ENCODE measurements at places on chromosomes 13 and 19.

- H3K27me3 ChIP-seq, result peaks cover 10% of the 10 kb centered on the region
- no peak overlapping the region for H3K4me3 ChIP-seq
- H3K36me3 ChIP-seq, result no peaks in the 10 kb centered on the region
- no peak overlapping the region for H3K27ac ChIP-seq
These were observed 5.0 kb upstream of the LILRB5 start for GRCh38 chr19:54262066-54262465.

DNA sequence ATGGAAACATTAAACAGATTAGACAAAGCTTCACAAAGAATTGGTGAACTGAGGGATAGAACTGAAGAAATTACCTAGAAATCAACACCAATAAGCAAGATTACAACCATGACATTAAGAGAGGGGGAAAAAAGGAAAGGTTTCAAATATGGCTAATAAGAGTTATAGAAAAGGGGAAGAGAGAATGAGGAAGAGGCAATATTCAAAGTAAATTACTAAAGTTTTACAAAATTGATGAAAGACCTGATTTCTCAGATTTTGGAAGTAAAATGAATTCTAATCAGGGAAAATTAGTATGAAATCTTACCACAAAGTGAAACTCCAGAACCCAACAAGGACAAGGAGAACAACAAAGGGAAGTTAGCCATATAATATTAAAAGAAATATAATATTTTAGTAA, 187.4 kb downstream of the NBEA start:
- no peaks in the 10 kb centered on the region for H3K4me1 ChIP-seq
- no peak overlapping the region for H3K27ac ChIP-seq
- no peak for DNase-seq
- H3K36me3 ChIP-seq, result peaks cover 7% of the 10 kb centered on the region
- H3K27me3 ChIP-seq, result no peaks in the 10 kb centered on the region
- no peak overlapping the region for H3K4me3 ChIP-seq

- peaks cover 6% of the 10 kb centered on the region for H3K36me3 ChIP-seq
- H3K4me1 ChIP-seq, result peaks cover 15% of the 10 kb centered on the region
- H3K4me3 ChIP-seq, result no peak overlapping the region
- DNase-seq, result no peak
These were observed 4.5 kb downstream of the ADGRE1 start for GRCh38 chr19:6891761-6892385.

GRCh38 chr19:45761714-45762113, 7.3 kb downstream of the SIX5 start:
- DNase-seq, result no peak
- no peak overlapping the region for H3K4me3 ChIP-seq
- no peaks in the 10 kb centered on the region for H3K4me1 ChIP-seq
- H3K36me3 ChIP-seq, result no peaks in the 10 kb centered on the region
- H3K27me3 ChIP-seq, result peaks cover 11% of the 10 kb centered on the region

DNA sequence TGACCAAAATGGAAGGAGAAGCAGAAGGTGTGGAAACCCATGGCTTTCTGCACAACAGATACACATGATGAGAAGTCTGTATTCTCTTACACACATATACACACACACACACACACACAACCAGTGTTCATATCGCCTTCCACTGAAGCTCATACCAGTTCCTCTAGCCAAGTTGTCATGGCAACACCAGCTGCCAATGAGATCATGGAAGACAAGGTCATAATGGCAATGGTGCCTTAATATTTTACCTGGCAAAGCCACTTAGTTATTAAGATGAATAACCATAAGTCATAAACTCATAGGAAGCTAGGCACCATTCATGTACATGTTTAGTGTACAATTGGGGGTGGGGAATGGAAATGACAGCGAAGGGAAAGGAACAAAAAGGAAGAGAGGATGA, 2.6 kb upstream of the DHRS12 start:
- H3K36me3 ChIP-seq, result no peaks in the 10 kb centered on the region
- H3K27me3 ChIP-seq, result no peaks in the 10 kb centered on the region
- no peak for DNase-seq
- peaks cover 20% of the 10 kb centered on the region for H3K4me1 ChIP-seq

- H3K36me3 ChIP-seq, result no peaks in the 10 kb centered on the region
- no peak overlapping the region for H3K27ac ChIP-seq
- H3K4me3 ChIP-seq, result no peak overlapping the region
- H3K4me1 ChIP-seq, result peaks cover 10% of the 10 kb centered on the region
- DNase-seq, result no peak
These were observed 223.8 kb upstream of the SERP2 start for GRCh38 chr13:44149821-44150220.

DNA sequence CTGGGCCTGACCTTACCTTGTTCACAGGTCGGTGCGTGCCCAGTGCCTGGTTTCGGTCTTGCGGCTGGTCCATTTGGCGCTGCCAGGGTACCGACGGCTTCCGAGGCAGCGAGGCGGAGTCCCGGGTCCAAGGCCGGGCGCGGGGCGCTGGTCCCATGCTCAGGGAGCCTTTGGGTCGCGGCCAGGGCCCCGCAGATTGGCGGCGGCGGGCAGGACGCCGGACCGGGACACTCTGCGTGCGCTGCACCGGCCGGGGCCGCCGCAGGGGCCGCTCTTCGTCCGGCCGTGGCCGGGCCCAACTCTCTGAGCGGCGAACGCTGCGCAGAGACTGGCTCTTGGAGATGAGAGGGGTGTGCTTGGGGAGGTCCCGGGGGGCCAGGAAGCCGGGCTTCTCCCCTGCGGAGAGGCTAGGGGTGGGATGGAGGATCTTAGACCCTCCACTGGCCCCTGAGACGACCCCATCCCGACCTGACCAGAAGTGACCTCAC, 3.4 kb upstream of the WIZ start:
- no peak overlapping the region for H3K27ac ChIP-seq
- H3K4me3 ChIP-seq, result no peak overlapping the region
- peaks cover 25% of the 10 kb centered on the region for H3K36me3 ChIP-seq
- no peaks in the 10 kb centered on the region for H3K27me3 ChIP-seq
- H3K4me1 ChIP-seq, result peaks cover 18% of the 10 kb centered on the region

DNA sequence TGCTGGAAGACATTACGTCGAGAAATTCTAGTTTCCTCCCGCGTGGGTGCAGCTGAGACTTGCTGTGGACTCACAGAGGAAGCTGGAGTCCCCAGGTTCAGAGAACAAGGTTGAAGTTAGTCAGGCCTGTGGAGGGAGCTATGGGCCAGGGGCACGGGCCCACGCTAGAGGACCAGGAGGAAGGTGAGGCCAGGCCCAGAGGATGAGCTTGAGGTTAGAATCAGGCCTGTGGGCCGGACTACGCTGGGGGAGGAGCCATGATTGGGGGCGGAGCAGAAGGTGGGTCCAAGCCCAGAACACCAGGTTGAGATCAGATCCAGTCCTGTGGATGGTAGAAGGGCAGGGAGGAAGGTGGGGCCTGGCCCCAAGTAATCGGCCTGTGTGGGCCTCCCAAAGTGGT, 32.6 kb downstream of the ZNF846 start:
- no peak for DNase-seq
- H3K36me3 ChIP-seq, result peaks cover 2% of the 10 kb centered on the region
- no peak overlapping the region for H3K4me3 ChIP-seq
- no peaks in the 10 kb centered on the region for H3K4me1 ChIP-seq
- H3K27me3 ChIP-seq, result peaks cover 2% of the 10 kb centered on the region
- H3K27ac ChIP-seq, result no peak overlapping the region

GRCh38 chr19:16449330-16449961, 22.3 kb downstream of the EPS15L1 start:
- H3K4me1 ChIP-seq, result peaks cover 59% of the 10 kb centered on the region
- peak overlapping the region; percentile 86 for H3K27ac ChIP-seq
- H3K27me3 ChIP-seq, result no peaks in the 10 kb centered on the region
- peaks cover 8% of the 10 kb centered on the region for H3K36me3 ChIP-seq
- peak overlapping the region; percentile 59 for H3K4me3 ChIP-seq

GRCh38 chr19:6278740-6279619, 795 bp downstream of the MLLT1 start:
- H3K27ac ChIP-seq, result peak overlapping the region; percentile 88
- peak; percentile 17 for DNase-seq
- peaks cover 32% of the 10 kb centered on the region for H3K4me1 ChIP-seq
- peak overlapping the region; percentile 90 for H3K4me3 ChIP-seq
- H3K36me3 ChIP-seq, result peaks cover 2% of the 10 kb centered on the region

DNA sequence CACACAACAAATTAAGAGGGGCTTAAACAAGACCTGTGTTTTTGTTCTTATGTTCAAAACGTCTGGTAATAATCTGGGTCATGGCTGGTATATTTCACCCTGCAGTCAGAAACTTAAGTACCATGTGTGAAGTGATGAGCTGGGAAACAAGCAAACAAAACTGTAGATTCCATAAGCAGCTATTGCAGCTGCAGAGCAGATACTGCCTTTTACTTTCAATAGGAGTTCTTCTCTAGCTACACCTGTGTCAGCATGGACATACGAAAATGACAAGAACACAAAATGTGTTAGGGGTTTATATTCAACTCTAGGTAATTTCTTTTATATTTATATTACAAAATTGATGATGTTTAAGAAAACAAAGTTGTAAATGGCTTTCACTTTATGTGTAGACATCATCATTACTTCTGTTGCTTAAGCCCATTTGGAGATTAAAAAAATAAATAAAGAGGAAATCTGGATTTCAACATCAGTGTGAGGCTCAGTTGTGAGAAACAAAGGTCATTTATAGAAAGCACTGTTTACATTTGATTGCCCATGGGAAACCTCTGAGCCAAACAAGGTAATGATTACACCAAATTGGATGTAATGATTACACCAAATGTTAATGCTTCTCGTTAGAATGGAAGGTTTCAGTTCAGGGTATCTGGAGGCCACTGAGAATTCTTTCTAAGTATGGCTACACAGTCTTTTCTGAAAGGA, 451.0 kb upstream of the SLC10A2 start:
- H3K27ac ChIP-seq, result no peak overlapping the region
- H3K27me3 ChIP-seq, result no peaks in the 10 kb centered on the region
- no peaks in the 10 kb centered on the region for H3K4me1 ChIP-seq
- no peak for DNase-seq
- H3K4me3 ChIP-seq, result no peak overlapping the region

DNA sequence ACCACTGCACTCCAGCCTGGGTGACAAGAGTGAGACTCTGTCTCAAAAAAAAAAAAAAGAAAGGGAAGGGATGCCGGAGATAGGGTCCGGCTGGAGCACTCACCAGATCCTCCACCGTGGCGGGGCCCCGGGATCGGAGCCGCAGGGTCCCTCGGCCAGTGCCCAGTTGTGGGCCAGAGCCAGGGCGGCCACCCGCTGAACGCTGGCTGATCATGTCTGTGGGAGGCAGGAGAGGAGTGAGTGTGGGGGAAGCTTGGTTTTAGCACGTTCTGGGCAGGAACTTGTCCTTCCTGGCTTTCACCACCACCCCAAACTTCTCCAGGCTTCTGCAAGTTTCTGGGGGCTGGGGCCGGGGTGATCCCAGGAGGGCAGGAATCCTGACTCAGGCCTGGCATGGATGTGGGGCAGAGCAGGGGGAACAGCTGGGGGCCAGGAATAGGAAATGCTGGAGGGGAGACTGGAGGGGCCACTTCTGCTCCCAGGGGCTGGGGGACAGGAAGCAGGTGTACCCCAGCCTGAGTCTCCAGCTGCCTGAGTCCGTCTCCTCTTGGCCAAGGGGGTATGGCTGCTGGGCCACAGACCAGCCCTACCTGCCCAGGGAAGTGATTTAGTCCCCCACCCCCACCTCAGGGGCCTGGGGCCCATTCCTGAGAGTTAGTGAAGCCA, 4.3 kb upstream of the PTGER1 start:
- H3K4me1 ChIP-seq, result peaks cover 12% of the 10 kb centered on the region
- no peak for DNase-seq
- no peak overlapping the region for H3K27ac ChIP-seq
- no peak overlapping the region for H3K4me3 ChIP-seq
- H3K36me3 ChIP-seq, result peaks cover 5% of the 10 kb centered on the region

- DNase-seq, result no peak
- H3K36me3 ChIP-seq, result no peaks in the 10 kb centered on the region
- H3K27me3 ChIP-seq, result no peaks in the 10 kb centered on the region
- no peak overlapping the region for H3K27ac ChIP-seq
- no peak overlapping the region for H3K4me3 ChIP-seq
These were observed 672.1 kb downstream of the EFNB2 start for GRCh38 chr13:105863300-105863920.

GRCh38 chr13:80477661-80478443, 136.9 kb upstream of the SPRY2 start:
- no peak for DNase-seq
- no peak overlapping the region for H3K4me3 ChIP-seq
- no peaks in the 10 kb centered on the region for H3K36me3 ChIP-seq
- H3K27me3 ChIP-seq, result no peaks in the 10 kb centered on the region

GRCh38 chr13:53174545-53174944, 145.9 kb downstream of the OLFM4 start:
- no peak for DNase-seq
- no peak overlapping the region for H3K27ac ChIP-seq
- H3K4me1 ChIP-seq, result no peaks in the 10 kb centered on the region
- H3K4me3 ChIP-seq, result no peak overlapping the region
- H3K36me3 ChIP-seq, result no peaks in the 10 kb centered on the region
- H3K27me3 ChIP-seq, result peaks cover 7% of the 10 kb centered on the region

DNA sequence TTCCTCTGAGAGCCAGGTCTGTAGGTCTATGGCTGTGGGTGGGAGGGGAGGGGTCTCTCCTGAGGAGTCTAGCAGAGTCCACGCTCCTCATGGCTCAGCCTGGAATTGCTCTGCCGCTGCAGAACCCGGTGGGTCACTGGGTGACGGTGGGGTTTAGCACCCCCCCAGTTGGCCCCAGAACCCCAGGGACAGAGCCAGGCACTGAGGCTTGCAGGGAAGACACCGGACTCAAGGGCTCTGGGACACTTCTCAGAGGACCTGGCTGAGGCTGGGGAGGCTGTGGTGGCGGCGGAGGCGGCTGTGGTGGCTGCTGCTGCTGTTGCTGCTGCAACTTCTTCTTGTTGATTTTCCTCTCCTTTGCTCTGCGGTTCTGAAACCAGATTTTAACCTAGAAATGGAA, 6.1 kb downstream of the CDX2 start:
- H3K4me3 ChIP-seq, result no peak overlapping the region
- no peaks in the 10 kb centered on the region for H3K36me3 ChIP-seq
- H3K27ac ChIP-seq, result no peak overlapping the region
- H3K4me1 ChIP-seq, result peaks cover 15% of the 10 kb centered on the region
- no peak for DNase-seq

- no peaks in the 10 kb centered on the region for H3K27me3 ChIP-seq
- H3K4me3 ChIP-seq, result no peak overlapping the region
- H3K27ac ChIP-seq, result no peak overlapping the region
These were observed 1540.9 kb upstream of the MIR17HG start for GRCh38 chr13:89806594-89806993.

Measured in memory B cell (primary cell).